ENCODE measurements at places on chromosomes 2 and 18. TPM values are rescaled to one million over a fixed set of nuclear protein-coding genes. Genes with fewer than 3 reads are reported as not detected.
A peak's percentile ranks its signal among the peaks of the same experiment; 100 is the strongest.

DNA sequence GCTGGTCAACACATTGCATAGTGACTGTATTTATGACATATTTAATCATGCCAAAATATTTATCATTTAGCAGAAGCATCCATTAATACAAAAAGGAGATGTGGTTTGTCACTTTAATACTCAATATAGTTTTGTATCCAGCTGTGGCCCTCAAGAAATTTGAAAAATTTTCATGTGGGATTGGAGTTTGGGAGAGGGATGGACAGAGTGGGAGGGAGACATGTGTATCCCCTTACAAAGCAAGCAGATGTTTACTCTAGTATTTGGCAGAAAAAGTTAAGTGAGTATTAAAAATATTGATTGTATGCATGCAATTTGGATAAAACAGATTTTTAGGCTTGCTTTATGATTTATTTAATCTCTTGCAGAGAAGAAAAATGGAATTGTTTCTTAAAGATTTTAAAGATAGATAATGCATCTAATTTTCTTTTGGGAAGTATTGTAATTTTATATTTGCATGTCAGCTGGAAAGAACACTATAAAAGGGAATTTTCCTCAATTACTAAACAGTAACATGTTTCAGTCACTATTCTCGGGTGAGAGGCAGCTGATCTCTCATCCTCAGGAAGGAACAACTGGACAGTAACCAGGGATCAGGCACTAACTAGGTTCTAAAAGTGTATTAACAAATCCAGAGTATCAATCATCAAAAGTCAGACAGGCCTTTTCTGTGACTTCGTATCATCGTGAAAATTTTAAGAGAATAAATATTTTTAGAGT is 1184.7 kb upstream of the NXPH2 start:
- DNase-seq, result no peak

- DNase-seq, result no peak
These were observed 37.3 kb downstream of the CDH19 start for GRCh38 chr18:66566616-66567015.

DNA sequence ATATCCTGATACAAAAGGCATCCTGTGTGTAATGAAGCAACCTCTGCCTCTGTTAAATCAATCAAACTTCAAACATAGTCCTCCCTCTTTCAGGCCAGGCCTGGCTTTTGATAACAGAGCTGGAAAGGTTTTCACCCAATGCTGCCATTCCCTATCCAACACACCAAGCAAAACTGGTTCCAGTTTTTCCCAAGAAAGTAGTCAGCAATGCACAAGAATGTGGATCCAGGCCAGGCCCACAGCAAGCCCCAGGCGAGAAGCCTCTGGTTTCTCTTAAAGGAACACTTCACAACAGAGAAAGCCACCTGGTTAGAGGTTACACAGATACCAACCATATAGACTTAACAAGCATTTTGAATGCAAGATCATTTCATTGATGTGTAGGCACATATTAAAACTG is 49.2 kb upstream of the CCDC150 start:
- no peak for DNase-seq

DNA sequence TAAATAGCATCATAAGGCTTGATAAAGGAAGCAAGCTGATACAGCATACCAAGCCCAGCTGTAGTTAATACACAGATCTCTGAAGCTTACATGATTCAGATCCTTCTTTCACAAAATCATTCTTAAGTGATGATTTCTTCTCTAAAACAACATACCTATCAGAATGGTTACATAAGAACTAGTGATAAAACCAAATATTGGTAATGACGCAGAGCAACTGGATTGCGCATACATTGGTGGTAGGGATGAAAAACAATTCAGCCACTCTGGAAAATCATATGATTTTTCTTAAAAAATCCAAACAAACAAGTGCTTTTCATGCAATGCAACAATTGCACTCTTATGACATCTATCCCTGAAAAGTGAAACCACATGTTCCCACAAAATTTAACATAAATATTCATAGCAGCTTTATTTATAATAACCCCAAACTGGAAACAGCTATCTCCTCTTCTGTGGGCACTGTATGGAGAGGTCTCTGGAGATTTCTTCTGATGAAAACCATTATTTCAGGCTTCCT is 153.6 kb upstream of the DSEL start:
- DNase-seq, result no peak

- no peak for DNase-seq
These were observed 400.5 kb upstream of the FSIP2 start for GRCh38 chr2:185338104-185338503.

DNA sequence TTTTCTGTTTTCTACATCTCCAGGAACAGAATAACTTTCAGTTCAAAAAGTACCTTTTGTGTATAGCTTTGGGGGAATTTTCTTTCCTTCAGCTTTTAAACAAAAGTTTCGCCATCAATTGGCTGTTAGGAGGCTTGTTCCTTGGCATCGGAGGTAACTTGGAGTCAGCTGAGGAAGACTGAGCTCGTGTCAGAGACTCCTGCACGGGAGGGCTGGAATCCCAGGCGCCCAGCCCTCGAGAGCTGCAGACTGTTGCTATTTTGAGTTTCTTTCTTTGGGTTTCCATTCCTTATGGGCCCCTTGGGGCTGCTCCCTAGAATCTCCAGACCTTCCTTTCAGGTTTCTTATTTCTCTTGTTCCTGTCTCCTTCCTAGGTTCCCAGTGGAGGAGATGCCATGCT is 8.1 kb downstream of the EMILIN2 start:
- DNase-seq, result no peak

GRCh38 chr18:67717800-67718199 is 201.3 kb upstream of the DSEL start:
- no peak for DNase-seq

DNA sequence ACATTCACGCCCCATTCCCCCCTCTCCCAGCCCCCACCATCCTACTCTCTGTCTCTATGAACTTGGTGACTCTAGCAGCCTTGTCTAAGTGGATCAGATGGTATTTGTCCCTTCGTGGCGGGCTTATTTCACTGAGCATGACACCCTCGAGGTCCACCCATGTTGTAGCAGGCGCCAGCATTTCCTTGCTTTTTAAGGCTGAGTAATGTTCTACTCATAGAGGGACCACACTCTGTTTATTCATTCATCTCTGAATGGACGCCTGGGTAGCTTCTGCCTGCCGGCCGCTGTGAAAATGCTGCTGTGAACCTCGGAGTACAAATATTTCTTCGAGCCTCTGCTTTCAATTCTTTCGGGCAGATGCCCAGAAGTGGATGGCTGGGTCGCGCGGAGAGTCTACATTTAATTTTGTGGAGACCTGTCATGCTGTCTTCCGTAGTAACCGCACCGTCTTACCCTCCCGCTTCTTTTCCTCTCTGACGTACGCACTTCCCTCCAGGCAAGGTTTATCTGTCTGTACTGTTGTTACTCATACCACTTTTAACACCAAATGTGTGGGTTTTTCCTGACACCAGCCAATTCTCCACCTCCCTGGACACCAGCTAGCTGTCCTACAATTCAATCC is 5.6 kb downstream of the CROCC2 start:
- DNase-seq, result no peak

- peak; percentile 48 for DNase-seq
These were observed 374.3 kb downstream of the SOCS6 start for GRCh38 chr18:70663141-70663540.

GRCh38 chr2:64582774-64583340 is 58.7 kb downstream of the AFTPH start:
- DNase-seq, result no peak

GRCh38 chr2:28348149-28348567 is 44.5 kb upstream of the FOSL2 start:
- peak; percentile 56 for DNase-seq

GRCh38 chr2:164542581-164543021 is 78.7 kb downstream of the GRB14 start:
- DNase-seq, result no peak

- no peak for DNase-seq
These were observed 32.9 kb downstream of the MTERF4 start for GRCh38 chr2:241068942-241069810.

DNA sequence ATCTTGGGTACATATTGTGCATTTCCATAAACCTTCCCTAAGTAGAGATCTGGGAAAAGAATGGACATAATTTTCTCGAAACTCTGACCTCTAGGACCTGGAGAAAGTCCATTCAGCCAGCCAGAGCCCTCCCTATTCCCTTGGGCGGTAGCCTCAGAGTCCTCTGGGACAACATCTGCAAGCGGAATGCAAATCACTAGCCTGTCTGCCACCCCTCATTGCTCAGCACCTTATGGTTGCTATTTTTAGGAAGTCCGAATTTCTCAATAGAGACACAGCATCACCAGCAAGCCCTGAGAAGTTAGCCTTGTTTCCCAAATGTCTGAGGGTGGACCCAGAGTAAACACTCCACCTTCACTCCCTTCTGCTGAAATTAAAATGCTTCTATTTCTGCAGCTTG is 17.6 kb upstream of the CD28 start:
- no peak for DNase-seq

The DSG1 gene
- not detected for total RNA-seq

The SLC9A4 gene
- total RNA-seq, result 0.19 TPM

The SERPINB11 gene
- total RNA-seq, result not detected

Data from natural killer cell (primary cell).